ENCODE measurements at places on chromosomes 16 and 17. TPM values are rescaled to one million over a fixed set of nuclear protein-coding genes. Genes with fewer than 3 reads are reported as not detected.

DNA sequence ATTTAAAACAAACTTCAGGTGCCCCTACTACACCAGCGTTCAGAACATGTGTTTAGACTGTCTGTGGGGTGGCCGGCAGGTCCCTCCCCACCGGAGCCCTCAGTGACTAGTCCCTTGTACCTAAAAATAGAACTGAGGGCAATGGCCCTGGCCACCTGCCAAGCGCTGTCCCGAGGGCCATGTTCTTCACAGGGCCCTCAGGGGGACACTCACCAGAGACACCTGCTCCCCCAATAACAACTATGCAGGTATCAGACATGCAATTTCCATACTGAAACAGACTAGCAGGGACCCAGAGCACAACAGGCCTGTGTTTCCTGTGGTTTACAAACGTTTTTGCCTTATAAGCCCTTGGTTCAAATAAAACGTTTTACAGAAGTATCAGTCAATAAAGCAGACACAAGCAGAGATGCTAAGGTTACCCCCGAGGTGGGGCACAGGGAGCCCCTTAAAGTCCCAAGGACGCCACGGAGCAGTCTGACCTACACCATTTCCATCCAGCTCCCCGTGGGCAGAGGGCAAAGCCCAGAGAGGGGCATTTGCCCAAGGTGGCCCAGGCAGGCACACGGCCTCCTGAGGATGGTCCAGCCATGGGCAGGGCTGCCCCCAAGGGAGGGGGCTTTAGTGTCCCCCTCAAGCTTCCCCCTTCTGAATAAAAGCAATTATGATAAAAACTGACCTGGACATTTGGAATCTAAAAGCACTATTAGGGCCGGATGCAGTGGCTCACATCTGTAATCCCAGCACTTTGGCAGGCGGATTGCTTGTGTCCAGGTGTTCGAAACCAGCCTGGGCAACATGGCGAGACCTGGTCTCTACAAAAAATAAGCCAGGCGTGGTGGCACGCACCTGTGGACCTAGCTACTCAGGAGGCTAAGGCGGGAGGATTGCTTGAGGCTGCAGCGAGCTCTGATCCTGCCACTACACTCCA is 896 bp upstream of the MYLK3 start:
- peaks cover 37% of the 10 kb centered on the region for H3K4me1 ChIP-seq
- H3K27me3 ChIP-seq = no peaks in the 10 kb centered on the region
- H3K36me3 ChIP-seq = no peaks in the 10 kb centered on the region
- no peak for DNase-seq
- H3K4me3 ChIP-seq = no peak overlapping the region

RNPS1 gene
- total RNA-seq = 390 TPM

TLE7 gene
- total RNA-seq = not detected

DNA sequence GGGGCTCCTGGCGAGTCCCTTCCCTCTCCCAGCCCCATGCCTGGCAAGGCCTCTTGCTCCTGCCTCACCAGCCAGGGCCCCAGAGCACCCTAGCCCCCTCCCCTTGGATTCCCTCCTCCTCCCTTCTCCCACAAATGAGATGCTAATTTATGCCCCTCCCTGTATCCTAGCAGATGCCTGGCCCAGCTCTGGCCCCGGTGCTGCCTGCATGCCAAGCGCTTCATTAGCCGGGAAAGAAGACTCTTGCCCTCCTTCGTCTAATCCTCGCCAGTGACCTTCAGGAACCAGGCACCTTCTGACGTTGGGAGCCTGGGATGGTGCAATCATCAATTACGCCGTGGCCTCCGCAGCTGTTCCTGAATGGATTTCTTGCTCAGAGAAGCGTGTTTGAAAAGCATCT is 127.8 kb downstream of the SDK2 start:
- H3K27me3 ChIP-seq = no peaks in the 10 kb centered on the region
- peak overlapping the region; percentile 78 for H3K4me3 ChIP-seq
- peak overlapping the region; percentile 97 for H3K27ac ChIP-seq
- H3K4me1 ChIP-seq = peaks cover 72% of the 10 kb centered on the region

TPSD1 gene
- not detected for total RNA-seq

DNA sequence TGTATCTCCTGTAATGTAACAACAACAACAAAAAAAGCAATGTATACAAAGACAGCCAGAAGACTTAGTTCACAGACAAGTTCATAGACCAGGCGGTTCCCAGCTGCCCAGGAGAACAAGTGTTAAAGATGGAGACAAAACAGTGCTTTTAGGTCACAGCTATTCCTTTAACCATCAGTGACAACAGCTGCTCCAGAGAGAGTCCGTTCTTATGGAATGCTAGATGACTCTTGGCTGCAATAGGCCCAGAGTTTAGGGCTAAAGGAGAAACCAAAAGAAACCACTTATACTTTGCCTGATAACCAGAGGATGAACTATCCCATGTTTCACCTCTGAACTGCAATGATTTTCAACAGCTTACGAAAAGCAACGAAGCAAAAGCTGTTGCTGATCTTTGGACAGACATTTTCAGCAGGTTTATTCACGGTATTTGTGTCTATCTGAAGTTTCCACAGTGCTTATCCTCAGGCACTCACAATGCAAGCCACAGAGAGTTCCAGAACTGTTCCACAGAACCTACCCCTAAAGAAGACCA is 6.0 kb downstream of the ZCCHC14 start:
- H3K36me3 ChIP-seq = peaks cover 2% of the 10 kb centered on the region
- peaks cover 57% of the 10 kb centered on the region for H3K4me1 ChIP-seq
- no peaks in the 10 kb centered on the region for H3K27me3 ChIP-seq
- H3K4me3 ChIP-seq = no peak overlapping the region
- no peak for DNase-seq

DNA sequence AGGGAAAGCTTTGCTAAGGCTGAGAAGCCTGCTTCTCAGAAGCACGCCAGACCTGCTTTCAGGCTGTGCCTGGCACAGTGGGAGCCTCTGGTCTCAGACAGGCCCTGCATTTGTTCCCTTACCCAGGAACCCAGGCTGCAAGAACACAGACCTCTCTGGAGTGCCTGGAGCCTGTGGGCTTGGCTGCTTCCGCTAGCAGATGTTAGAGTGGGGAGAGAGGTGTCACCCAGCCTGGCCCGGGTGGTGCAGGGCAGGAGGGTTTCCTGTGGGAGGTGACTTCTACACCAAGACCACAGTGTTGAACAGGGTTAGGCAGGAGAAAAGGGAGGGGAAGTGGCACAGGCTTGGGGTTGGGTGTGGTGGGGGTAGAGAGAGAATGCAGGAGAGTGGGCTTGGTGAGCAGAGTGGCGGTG is 35.8 kb upstream of the ADGRG1 start:
- DNase-seq = no peak
- H3K36me3 ChIP-seq = peaks cover 2% of the 10 kb centered on the region
- peaks cover 14% of the 10 kb centered on the region for H3K27me3 ChIP-seq
- H3K4me1 ChIP-seq = peaks cover 11% of the 10 kb centered on the region
- no peak overlapping the region for H3K27ac ChIP-seq

- no peak overlapping the region for H3K27ac ChIP-seq
- H3K36me3 ChIP-seq = peaks cover 3% of the 10 kb centered on the region
- no peaks in the 10 kb centered on the region for H3K27me3 ChIP-seq
- DNase-seq = no peak
Observed at GRCh38 chr17:71055128-71055527, 885.8 kb downstream of the KCNJ2 start.

GRCh38 chr16:81006211-81006812 is 373 bp downstream of the CMC2 start:
- H3K27ac ChIP-seq = peak overlapping the region; percentile 100
- peaks cover 3% of the 10 kb centered on the region for H3K36me3 ChIP-seq
- H3K4me3 ChIP-seq = peak overlapping the region; percentile 97
- DNase-seq = no peak
- peaks cover 63% of the 10 kb centered on the region for H3K4me1 ChIP-seq

GRCh38 chr17:76382803-76383545 is 1.4 kb upstream of the SPHK1 start:
- H3K27ac ChIP-seq = peak overlapping the region; percentile 96
- peaks cover 2% of the 10 kb centered on the region for H3K36me3 ChIP-seq
- peaks cover 30% of the 10 kb centered on the region for H3K27me3 ChIP-seq
- H3K4me1 ChIP-seq = peaks cover 45% of the 10 kb centered on the region

SCNN1B gene
- total RNA-seq = not detected

GRCh38 chr16:48003206-48003907 is 152.4 kb downstream of the ABCC12 start:
- DNase-seq = no peak
- no peak overlapping the region for H3K4me3 ChIP-seq
- H3K27me3 ChIP-seq = no peaks in the 10 kb centered on the region

MYL11 gene
- total RNA-seq = not detected

DNA sequence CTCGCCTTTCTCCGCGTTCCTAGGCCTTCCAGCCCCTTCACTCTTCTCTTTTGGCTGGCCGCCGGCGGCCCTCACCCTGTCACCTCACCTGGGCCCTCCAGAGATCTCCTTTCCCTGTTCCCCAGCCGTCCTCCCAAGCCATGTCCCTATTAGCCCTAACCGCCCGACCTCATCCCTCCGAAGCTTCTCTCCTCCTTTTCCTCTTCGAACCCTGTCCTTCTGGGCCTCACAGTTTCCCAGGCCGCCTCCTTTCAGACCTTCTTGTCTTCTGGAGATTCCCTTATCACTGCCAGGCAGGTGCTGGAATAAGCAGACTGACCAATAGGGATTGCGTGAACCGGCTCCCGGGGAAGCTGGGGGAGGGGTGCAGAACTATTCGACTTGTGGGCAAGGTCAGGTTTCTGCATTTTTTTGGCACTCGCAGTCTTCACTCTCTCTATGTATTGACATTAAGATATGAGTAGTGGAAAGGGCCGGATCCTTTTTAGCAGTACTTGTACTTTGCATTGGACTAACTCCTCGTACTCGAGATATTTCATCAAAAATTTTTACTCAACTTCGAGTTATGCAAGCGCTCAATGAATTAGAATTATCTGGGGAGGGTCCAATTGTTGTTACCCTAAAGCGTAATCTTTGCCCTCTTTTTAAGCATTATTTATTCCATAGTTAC is 690 bp downstream of the RHOT1 start:
- peak overlapping the region; percentile 82 for H3K27ac ChIP-seq
- peaks cover 25% of the 10 kb centered on the region for H3K4me1 ChIP-seq
- H3K27me3 ChIP-seq = no peaks in the 10 kb centered on the region
- DNase-seq = peak; percentile 18
- H3K36me3 ChIP-seq = no peaks in the 10 kb centered on the region

GRCh38 chr17:7956228-7956965 is 24.4 kb downstream of the CNTROB start:
- DNase-seq = no peak
- no peaks in the 10 kb centered on the region for H3K36me3 ChIP-seq

Data from neural crest cell (in vitro differentiated cells).